Activated naive CD4-positive, alpha-beta T cell (primary cell): ENCODE measurements at places on chromosomes 4 and X.

GRCh38 chrX:92209936-92210335 is 430.8 kb downstream of the PCDH11X start:
- no peak for DNase-seq

DNA sequence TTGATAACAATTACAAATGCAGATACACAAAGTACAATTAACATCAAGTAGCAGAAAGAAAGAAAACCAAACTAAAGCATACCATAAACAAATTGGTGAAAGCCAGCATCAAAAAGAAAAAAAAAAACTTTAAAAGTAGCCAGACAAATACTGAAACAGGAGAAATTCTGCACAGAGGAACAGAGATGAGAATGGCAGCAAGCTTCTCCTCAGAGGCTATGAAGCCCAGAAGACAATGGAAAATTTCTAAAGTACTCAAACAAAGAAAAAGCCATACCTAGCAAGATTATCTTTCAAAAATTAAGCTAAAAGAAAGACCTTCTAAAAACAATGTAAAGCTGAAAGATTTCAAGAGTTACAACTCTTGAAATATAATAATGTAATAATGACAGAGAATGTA is 471.3 kb downstream of the SPOCK3 start:
- no peak for DNase-seq

- DNase-seq = no peak
These were observed 72.0 kb upstream of the MAGEB16 start for GRCh38 chrX:35726176-35726575.

DNA sequence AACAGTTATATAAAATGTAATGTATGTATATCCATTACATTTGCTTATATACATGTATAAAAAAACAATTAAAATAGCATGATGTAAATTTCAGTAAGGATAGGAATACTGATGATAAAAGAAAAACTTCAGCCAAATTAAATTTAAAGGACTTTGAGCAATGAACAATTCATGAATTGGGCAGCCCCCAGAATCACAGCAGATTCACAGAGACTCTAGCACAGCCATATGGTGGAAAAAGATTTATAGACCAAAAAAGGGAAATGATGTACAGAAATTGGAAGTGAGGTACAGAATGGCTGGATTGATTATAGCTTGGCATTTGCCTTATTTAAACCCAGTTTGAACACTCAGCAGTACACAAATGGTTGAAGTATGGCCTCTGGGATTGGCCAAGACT is 34.7 kb upstream of the RAB40AL start:
- DNase-seq = no peak

DNA sequence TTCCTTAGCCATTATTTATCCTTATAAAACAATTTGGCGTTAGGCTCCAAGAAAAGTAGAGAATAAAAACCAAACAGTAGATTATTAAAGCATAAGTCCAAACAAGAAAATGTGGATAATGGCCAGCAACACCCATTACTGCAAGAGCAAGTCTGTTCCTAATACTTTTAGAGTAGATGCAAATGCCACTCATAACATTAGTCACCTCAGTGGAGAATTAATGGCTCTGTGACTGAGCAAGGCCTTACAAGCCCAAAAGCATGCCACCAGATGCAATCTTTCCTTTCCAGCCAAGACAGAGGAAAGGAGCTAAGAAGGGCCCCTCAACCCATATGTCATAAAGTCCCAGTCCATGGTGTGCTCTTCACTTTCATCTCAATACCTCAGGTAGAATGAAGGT is 373.8 kb downstream of the OPHN1 start:
- no peak for DNase-seq

- DNase-seq = no peak
These were observed 269.6 kb downstream of the GBA3 start for GRCh38 chr4:22962295-22962694.

DNA sequence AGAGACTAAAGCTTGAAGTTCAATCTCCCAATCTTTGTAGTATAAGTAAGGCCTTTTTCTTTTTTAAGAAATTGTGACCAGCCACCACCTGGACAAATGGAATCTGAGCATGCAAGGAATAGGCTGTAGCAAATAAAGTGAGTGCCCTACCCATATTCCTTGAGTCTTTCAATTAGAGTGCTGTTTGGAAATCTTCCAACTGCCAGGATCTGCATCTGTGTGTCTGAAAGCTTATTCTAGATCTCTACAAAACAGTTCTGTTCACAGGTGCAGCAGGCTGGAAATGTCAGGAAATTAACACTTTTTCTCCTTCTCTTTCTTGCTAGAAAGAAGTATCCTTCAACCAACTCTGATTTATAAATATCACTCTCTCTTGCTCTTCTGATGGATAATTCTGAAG is 76.7 kb upstream of the NDST3 start:
- DNase-seq = no peak

GRCh38 chrX:40444798-40445496 is 135.8 kb upstream of the ATP6AP2 start:
- no peak for DNase-seq

GRCh38 chr4:168731006-168731636 is 234.3 kb downstream of the PALLD start:
- no peak for DNase-seq

GRCh38 chr4:140529434-140529833 is 5.5 kb downstream of the ELMOD2 start:
- DNase-seq = no peak

DNA sequence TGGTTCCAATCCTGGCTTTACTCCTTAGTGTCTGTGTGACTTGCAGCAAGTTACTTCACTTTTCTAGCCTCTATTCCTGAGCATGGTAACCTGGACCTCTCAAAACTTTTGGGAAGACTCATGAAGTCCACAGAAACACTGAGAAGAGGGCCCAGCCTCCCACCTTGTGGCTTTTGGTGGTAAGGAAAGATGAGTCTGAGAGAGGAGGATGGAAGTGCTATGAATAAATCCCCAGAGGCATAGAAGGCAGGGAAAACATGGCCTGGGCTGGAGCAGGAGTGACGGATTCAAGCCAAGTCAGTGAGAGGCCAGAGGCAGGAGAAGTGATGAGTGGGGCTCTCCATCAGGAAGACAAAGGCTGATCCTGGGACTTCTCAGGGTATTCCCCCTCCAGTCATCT is 10.9 kb upstream of the MAGEA4 start:
- no peak for DNase-seq

GRCh38 chrX:13428053-13428786 is 108.4 kb upstream of the ATXN3L start:
- no peak for DNase-seq

DNA sequence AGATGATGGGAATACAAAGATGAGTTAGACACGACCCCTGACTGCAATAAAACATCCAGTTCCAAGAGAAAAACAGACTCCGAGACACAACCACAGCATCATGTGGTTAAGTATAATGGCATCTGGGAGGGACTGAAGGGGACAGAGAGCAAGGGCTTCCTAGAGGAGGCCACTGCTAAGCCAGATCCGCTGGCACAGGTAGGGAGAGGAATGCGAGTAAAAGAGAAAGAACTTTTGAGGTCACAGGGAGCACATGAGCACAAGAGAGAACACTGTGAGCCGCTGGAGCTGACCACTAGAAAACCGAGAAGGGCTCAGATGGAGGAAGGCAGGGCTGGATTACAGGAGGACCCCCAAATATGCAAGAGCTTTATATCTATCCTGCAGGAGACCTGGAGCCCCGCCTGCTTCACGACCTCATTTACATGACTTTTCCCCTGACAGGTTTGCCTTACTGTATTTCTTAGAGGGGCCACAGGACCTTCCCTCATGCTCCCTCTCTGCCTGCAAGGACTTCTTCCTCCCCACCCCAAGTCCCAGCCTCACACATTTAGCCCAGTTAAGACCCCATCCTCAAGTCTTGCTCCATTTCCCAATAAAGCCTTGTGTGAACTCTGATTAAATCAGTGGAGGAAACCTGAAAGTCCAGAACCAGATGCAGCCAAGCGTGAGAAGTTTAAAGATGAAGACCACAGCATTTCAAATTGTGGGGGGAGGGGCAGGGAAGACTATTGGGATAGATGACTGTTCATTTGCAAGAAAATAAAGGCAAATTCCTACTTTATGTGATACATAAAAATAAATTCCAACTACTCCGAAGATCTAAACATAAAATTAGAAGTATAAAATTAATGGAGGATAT is 29.6 kb downstream of the MFAP3L start:
- DNase-seq = no peak

- no peak for DNase-seq
These were observed 10.5 kb downstream of the ANTXR2 start for GRCh38 chr4:80062527-80062926.

DNA sequence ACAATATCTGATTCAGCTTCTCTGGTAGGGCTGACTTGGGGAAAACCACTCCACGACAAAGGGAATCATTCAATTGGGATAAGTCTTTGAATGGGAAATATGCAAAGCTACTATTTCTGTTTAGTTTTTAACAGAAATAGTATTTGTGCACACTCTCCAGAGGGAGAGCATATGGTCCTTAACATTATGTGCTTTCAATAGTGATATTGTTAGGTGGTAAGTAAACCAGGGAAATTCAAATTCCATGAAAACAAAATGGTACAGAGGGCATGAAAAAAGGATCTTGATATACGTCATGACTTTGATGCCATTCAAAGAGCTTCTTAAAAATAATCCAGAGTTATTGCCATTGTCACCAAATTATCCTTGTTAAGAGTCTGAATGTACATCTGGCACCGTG is 47.1 kb upstream of the CITED1 start:
- no peak for DNase-seq

DNA sequence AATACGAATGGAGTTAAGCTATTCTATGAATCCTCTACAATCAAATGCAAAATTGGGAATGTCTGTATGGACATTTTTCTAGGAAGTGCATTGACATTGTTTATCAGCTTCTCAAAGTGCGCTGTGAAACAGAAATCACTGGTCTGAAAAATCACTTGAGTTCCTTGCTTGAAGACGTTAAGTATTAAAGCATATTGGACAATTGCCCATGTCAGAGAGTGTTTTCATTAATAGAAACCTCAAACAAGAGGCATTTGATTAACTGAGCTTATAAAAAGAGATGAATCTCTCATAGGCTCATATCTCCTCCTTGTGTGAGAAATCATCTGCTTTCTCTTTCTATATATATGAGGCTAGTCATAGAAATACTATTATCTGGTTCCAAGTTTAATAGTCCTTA is 692.1 kb upstream of the POU3F4 start:
- DNase-seq = no peak

DNA sequence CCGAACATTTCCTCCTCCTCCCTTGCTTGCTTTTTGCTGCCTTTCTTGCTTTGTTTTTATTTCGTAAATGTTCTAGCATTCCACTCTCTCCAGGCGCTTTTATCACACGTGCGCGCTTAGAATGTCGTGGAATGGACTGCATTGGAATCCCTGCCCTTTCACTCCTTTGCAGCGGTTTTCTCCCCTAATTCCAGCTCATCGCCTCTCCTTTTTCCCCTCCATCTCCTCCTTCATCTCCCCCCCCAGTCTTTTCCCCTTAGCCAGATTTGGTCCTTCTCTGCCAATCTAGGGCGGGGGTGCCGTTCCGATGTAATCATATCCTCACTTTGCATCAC is 579 bp downstream of the OGT start:
- DNase-seq = no peak

DNA sequence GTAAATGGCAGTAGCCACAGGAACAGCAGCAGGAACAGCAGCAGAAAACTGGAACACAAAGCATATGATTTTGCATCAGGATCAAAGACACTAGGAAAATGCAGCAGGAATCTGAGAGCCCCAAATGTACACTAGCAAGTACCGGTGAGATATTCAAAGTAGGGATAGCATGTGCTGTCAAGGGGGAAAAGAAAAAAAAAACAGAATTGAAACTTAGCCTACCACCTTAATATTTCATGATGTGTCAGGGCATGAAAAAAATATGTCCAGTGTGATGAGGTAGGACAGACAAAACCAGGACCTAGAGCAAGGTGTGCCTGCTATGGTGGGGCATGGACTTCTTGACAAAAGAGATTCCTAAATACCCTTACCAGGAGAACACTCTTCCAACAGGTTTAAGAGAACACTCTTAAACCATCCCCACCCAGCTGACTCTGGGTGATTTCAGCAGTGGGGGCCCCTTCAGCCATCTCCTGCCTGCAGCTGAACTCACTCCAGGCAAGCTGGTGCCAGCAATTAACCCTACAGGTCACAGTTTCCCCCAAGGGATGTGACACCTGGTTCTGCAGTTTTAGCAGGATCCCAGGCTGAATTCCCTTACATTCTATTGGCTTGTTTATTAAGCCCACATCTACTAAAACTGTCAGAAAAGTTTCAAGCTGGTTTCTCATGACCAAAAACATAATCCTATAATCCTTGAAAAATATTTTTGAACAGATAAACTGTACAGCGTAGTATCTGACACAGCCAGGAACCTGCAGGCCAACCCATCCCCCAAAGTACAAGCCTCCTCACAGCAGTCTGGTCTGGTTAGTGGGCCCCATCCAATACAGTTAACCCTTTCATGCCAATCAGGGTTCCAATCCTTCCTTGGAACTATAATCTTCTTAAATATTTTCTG is 62.9 kb upstream of the FMR1 start:
- DNase-seq = no peak

DNA sequence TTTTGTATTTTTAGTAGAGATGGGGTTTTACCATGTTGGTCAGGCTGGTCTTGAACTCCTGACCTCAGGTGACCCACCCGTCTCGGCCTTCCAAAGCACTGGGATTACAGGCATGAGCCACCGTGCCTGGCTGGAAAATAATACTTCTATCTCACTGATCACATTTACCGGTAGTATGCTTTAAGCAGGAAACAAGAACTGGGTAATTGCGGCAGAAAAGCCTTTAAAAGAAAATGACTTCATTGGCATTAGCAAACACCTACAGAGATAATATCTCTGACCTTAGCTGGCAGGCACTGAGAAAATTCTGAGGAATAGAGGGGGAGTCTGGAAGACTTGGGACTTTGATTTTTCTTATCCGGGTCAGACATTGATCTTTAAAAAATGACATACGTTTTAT is 78.5 kb downstream of the SHROOM3 start:
- no peak for DNase-seq

DNA sequence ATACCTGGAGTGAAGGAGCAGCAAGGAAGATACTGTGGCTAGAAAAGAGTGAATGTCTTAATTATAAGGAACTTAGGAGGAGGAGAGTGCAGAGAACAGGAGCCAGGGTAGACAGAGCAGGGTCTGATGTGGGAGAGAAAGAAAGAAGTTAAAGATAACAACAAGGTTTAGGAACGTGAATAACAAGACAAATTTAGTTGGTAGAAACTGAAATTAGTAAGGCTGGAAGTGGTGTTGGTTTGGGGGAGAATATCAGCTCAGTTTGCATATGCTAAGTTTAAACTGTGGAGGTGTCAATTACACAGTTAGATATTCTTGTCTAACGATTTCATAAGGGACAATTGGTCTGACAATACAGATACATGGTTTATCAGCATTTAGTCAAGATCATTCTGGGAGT is 1123.7 kb upstream of the PABPC4L start:
- DNase-seq = no peak

DNA sequence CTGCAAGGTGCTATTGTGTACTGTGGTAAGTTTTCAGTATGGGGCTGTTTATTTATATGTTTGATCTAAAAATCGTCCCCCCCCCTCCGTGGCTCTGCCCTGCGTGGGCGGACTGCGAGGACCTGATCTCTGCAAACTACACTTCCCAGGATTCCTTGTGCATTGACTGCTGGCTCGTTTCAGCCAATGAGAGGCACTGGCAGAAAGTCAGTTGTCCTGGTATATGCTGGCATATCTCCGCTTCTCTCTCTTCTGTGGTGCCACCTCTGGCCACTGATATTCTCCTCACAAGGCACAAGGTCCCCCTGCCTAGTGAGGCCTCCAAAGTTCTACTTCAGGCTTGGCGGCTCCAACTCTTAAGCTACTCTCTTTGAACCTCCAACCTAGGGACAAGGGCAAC is 168.8 kb upstream of the ZFP42 start:
- DNase-seq = no peak

GRCh38 chr4:107743532-107743931 is 23.5 kb upstream of the PAPSS1 start:
- no peak for DNase-seq
